OCI-M1 (cell line): ENCODE measurements at places on chromosomes 1 and 21.
A peak's percentile ranks its signal among the peaks of the same experiment; 100 is the strongest.

GRCh38 chr1:239586128-239586527 is 199.8 kb downstream of the CHRM3 start:
- no peak for DNase-seq

DNA sequence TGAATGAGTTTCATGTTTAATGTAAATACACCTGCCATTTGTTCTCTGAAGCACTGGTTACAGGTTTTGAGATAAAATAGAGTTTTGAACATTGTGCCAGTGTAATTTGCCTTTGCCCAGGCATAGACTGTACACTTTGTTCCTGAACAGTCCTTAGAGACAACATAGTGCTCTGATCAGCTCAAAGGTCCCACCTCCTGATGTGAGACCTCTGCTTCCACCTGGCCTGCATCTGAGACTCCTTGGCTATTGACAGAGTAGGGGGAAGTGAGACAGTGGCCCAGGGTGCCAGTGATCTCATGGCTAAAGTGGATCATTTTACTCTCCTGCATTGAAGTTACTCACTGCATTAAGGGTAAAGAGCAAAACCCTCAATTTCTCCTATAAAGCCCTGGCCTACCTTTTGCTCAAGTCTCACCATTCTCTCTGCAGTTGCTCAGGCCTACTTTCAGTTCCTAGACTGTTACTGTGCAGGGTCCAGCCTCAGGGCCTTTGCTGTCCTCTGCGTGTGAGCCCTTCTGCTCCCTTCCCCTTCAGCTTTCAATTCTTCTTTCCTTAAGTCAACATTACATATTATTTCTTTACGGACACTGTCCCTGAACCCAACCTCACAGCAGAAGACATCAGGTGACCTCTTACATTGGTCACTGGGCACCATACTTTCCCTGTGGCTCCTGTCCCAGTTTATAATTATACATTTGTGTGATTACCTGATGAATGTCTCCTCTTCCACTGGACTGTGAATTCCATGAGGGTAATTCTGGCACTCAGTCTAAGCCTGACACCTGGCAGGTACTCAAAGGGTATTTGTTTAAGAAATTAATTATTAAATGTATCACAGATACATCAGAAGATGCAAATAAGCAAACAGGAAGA is 142.9 kb downstream of the ROR1 start:
- no peak for DNase-seq

GRCh38 chr1:116457946-116458604 is 85.0 kb downstream of the ATP1A1 start:
- no peak for DNase-seq

DNA sequence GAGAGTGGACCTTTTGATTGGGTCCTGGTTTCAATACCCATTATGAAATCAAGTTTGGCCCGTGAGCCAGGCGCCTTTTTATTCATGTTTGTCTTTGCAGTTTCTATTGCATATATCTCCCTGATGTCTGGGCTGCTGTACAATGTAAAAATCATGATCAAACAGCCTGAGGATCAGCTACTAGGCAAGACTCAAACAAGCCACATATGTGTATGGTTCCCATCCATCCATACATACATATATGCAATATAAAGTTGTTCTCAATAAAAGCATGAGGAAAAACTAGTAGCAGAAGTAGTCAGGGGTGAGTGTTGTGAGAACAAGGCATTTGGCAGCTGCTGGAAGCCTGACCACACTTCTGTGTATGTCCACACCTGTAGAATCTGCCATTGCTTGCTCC is 562.4 kb upstream of the USP24 start:
- no peak for DNase-seq

DNA sequence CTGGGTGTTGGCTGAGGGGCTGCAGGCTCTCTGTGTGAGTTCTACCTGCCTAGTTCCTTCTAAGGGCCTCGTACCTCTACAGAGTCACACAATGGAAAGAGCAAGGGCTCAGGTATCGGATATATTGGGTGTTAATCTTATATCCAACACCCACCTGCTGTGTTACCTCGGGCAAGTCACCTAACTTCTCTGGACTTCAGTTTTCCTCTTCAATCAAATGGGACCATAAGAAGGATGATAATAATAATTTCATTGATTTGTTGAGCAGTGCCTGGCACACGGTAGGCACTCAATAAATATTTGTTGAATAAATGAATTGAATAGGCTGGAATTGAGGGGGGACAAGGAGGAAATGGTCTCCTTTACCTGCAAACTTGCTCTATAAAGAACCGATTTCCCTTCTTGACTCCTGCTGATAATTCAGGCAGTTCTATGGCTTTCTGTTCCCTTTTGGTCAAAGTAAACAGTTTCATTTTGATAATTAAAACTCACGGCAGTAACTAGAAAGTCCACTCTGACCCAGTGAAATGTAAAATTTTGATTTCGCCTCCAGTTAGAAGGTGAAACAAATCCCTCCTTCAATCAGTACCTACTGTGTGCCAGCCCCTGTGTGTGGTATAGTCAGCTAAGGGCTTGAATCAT is 16.5 kb upstream of the MAN1C1 start:
- DNase-seq, result no peak

DNA sequence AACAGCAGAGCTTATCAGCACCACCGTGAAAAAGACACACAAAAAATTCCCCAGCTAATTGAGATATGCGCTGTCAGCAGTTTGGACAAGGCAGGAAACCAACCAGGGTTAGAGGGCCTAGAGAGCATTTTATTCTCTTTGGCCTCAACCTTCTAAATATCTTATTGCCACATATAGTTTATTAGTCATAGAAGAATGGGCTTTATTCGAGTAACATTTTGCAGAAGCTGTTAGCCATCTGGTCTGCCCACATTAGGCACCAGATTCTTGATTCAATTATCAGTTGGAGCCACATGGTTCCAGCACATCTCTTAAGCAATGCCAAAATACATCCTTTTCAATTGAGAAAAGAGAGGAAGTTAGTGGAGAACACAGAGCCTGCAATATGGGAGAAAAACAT is 109.9 kb upstream of the CXADR start:
- DNase-seq, result peak; percentile 79

DNA sequence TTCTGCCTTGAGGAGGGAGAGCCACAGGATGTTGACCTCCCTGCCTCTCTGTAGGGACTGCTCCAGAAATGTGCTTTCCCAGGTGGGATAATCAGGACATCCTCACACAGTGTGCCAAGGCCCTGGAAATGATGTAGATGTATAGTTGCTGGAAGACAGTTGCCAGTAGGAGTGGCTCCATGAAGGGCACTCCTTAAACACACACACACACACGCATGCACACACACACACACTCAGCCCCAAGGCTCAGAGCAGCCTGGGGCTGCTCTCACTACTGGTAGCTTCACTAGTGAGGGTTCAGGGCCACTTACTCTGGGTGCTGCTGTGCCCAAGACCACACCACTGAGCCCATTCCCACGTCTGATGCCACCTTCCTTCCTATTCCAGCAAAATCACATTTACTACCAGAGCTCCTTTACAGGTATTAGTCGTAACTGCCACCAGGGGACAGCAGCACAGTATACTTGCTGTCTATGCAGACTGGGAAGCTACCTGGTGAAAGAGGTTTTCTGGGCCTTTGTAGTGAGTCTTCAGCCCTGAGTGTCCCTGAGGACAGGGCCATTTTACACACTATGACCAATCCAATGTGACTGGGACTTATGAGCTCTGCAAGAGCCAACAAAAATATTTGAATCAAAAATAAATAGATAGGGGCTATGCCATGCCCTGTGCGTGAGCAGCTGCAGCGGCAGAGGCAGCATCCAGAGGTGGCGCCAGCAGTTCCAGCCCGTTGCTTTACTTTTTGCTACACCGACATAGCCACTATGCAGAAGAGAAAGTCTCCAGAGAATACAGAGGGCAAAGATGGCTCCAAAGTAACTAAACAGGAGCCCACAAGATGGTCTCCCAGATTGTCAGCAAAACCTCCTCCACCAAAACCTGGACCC is 15.0 kb downstream of the CRNN start:
- peak; percentile 13 for DNase-seq

DNA sequence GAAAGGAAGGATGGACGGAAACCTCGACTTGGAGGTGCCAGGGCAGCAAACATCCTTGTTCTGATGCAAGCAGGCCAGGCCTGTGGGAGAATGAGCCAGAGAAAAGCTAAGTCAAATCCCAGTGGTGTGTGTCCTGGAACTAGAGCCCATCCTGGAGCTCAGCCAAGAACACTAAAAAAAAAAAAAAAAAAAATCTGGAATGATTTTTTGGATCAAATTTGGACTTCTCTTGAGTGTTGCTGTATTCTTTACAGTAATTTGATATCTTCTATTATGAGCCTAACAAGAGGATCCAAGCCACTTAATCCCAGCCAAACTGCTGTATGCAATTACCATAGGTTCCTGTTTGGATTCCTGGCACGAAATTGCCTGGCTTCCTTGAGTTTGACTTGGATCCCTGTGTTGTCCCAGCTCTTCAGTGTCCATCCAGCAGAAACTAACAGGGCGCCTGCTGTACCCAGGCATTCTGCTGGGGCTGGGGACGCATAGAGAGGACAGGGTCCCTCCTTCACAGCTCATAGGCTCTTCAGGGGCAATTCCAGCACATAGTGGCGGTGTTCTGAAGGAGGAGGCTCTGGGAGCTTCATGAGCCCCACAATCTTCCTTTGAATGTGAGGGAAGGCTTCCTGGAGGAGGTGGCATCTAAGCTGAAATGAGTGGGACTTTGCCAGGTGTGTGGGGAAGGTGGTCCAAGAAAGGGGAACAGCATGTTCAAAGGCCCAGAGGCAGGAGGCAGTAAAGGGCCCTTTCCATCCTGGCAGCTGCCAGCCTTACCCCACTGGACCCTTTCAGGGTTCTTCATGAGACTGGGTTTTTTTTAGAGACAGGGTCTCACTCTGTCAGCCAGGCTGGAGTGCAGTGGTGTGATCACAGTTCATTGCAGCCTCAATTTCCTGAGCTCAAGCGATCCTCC is 24.7 kb downstream of the EPHX1 start:
- DNase-seq, result no peak

GRCh38 chr21:21182401-21183010 is 184.3 kb downstream of the NCAM2 start:
- peak; percentile 68 for DNase-seq

DNA sequence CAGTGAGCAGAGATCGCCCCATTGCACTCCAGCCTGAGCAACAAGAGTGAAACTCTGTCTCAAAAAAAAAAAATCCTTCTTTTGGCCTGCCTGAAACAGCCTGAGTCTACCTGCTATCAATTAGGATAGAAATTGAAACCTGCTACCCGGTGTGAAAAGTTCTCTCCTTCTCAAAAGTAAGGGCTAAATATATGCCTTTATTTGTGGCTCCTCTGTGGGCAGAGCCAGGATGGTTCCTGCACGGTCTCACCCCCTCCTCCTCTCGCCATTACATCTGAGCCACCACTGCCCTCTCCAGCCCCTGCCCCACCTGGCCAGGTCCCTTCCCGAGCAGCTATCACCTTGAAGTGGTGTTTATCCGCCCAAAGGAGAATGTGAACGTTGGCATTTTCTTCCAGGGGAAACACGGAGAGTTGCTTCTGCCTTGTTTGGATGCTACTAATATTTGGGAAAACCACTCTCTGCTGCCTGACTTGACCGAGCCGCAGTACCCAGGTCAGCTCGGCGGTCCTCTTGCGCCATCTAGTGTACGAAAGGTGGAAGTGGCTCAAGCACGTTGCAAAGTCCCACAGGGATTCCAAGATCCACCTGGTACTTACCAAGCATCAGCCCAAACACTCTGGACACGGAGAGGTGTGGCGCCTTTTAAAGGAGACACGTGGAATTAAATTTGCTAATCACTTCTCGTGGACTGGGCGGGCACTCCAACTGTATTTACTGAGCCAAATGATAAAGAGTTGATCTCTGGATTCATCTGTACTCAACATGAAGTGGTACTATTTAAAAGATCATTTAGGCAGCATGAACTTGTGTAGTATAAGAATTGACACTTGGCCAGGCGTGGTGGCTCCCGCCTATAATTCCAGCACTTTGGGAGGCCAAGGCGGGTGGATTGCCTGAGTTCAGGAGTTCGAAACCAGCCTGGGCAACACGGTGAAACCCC is 31.9 kb downstream of the SETD4 start:
- DNase-seq, result peak; percentile 85

- DNase-seq, result no peak
Measured at GRCh38 chr1:32255072-32256071, 4.3 kb downstream of the LCK start.

GRCh38 chr1:210262167-210262896 is 29.7 kb downstream of the SERTAD4 start:
- DNase-seq, result no peak

DNA sequence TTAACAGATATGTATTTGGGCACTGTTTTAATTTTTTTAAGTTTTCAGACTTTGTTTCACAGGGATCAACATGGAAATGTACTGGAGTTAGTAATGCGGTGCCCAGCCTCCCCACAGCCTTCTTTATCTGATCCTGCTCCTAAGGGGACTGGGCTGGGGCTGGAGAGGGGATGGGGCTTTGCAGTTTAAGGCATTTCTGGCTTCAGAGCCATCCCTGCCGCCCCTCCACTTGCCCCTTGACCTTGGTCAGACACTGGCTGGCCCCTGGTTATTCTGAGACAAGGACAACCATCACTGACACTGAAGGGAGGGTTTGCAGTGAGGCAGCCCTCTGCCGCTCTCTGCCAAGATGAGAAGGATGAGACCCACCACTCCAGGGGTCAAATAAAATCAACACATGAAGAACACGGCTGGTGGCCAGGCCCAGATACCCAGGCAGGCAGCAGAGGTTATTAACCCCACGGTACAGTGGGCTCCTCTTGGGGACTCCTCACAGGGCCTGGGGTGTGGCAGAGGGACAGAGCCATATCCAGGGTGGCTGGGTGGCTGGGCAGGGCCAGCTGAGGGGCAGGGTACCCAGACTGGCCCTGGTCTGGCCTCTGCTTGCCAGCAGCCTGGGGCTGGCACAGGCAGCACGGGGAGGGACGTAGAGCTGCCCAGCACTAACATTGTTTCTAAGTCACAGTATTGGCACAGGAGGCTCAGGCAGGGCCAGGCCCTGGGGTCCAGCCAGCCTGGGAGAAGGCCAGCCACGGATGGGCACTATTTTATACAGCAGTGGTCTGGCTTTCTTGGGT is 7.2 kb upstream of the UBE2U start:
- DNase-seq, result no peak

DNA sequence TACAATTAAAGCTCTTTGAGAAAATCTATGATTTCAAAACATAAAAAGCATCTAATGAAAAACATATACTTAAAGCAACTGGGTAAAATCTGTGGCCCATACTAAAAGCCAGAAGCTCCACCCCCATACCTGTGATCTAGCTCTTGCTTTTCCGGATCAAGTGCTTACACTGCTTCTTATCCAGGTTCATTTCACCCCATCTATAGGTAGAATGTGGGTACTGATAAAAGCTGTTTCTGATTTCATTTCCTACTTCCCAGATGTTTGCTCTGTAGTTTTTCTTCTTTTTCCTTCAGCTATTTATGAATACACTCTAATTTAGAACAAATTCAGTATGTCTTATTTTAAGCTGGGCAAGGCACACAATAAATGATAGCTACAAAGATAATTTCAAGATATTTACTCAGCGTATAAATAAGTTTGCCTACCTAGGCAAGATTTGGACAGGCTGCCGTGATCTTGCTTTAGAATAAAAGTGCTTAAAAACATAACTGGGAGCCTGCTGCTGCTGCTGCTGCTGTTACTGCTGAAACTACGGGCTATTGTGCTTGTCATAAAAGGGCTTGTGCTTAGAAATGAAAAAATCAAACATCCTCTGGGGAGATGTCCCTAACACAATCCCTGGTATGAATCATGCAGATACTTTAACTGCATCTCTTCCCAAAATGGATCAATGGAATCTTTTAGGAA is 2.1 kb downstream of the SIPA1L2 start:
- no peak for DNase-seq

- DNase-seq, result no peak
Measured at GRCh38 chr1:177809819-177810218, 160.0 kb downstream of the SEC16B start.
